ENCODE measurements at places on chromosomes 2 and 18.

GRCh38 chr2:173572848-173573247 is 218.2 kb downstream of the CDCA7 start:
- no peak for DNase-seq

DNA sequence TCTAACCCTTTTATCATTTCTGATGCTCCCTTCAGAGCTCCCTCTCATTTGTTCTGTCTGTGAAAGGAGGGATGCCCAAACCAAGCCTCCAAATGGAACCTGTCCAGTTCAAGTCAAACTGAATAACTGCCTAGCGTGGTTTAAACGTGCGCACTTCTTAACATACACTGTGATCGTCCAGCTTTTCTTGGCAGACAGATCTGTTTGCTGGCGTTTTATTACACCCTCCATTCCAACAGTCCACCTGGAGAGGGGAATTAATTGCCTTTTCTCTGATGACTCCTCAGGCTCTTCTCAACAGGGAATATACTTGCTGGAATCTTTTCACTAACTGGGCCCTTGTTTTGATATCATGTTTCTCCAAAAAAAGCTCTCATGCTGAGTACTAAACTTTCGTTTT is 379.2 kb upstream of the POU3F3 start:
- DNase-seq = no peak

GRCh38 chr2:156818944-156819343 is 382.8 kb downstream of the GPD2 start:
- peak; percentile 83 for DNase-seq

GRCh38 chr18:79576686-79577351 is 102.8 kb upstream of the CTDP1 start:
- DNase-seq = peak; percentile 80

- no peak for DNase-seq
Measured at GRCh38 chr2:118853129-118853640, 5.7 kb upstream of the EN1 start.

DNA sequence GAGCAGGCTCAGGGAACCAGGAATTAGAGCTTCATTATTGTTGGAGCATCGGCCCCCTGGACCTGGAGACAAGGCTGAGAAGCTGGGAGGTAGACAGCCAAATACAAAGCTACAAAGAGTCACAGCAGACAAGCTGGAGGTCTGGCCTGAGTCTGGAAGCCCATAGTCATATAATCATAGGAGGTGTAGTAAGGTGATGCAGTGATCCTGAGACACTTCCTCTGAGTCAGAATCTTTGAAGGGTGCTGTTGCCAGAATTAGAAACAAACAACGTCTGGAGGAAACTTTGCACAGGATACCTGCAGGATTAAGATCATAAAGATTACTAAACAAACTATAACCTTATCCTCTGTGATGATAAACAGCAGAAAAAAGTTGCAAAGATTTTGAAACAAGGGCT is 213.8 kb downstream of the DSC3 start:
- DNase-seq = no peak

DNA sequence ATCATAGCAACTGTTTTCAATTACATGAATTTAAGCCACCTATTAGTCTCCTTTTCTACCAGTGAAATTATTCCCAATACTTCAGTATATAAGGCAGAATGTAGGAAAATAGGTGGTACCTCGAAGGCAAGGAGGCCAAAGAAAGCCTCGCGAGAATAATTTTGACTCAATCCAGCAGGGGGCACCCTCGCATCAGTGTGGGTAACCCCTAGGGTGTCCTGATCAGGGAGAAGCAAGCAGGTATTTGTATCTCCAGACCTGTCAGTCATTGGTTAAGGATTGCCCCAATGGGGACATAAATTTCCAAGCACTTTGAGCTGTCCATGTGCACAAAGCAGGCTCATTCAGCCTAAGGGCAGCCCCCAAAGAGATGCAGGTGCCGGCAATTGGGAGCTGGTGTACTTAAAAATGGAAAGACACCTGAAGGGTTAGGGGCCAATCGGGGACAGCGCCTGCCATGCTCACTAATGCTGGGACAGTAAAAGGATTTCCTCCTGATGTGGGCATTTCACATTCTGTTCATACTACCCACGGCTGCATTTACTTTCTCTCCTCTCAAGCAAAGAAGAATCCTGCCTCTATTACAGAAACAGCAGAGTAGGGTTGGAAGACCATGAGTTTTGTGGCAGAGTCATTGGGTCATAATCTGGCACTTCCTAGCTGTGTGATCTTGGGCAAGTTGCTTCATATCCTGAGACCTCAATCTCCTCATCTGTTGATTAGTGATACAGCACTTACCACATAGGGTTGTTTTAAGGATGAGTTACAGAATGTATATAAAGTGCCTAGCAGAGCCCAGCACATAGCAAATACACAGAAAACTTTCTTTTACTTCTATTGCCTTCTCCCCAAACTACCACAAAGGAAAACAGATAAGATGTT is 136.1 kb downstream of the ICOS start:
- peak; percentile 6 for DNase-seq

GRCh38 chr2:161160226-161161073 is at the start of gene TANK:
Gene TANK, plus strand, starts transcription at chr2:161160428. Its CDS starts 19,235 bp downstream, at chr2:161179663.
- DNase-seq = peak; percentile 99

DNA sequence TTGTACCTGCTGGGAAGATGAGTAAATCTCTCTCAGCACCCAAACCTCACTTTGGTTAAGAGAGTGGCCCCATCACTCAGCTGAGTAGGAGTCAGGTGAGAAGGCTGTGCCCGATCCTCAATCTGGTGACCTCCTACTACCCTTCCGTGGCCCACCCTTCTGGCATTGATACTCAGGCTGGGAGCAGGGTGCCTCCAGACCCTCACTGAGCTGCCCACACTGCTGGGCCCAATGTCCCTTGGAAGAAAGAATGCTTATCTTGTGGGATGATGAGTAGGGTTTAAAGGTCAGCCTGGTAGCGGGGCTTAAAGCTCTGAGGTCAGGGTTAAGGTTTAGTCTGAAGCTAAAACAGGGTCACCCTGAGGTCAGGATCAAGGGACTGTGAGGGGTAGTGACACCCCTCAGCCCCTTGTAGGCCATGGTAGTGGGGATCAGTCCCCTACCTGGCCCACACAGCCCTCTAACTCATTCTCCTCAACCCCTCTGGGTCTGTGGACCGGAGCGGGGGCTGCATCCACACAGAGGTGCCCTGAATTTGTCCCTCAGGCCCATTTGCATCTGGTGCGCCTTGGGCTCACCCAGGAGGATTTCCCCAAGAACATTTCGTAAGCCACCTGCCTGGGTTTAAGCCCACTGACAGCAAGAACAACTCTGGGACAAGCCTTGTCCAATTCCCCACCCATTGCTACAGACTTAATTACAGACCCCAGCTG is 123.8 kb downstream of the CYP26B1 start:
- DNase-seq = no peak

GRCh38 chr18:63422864-63423304 is 608 bp upstream of the VPS4B start:
- DNase-seq = no peak

DNA sequence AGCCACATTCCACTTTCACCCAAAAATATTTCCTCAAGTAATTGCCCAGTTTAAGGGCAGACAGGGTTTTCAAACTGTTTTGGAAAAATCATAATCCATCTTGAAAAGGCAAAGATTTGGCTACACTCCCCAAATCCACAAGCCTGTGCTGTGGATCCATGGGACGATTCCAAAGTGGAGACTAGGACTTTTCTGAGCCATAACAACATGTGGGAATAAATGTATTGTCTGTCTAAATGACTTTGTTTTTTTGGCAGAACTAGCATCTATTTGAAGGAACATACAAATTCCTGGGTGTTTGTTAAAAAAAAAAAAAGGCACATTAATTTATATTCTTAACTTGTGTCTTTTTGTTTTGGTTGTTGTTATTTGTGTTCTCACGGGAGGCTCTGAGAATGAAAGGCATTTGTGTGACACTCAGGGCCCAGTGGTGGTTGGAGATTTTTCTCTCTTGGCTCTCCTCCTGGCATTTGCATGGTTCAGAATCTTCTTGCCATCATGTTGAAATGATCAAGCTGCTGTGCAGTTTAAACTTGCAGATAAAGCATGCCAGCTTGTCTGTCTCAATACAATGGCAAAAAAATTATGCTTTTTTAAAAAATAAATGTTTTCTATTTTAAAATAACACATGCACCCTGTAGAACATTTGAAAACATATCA is 277.4 kb downstream of the EN1 start:
- DNase-seq = no peak

- DNase-seq = no peak
Measured at GRCh38 chr2:156447761-156448160, 11.6 kb downstream of the GPD2 start.

GRCh38 chr18:45635893-45636509 is 20.7 kb downstream of the SLC14A2 start:
- DNase-seq = no peak

DNA sequence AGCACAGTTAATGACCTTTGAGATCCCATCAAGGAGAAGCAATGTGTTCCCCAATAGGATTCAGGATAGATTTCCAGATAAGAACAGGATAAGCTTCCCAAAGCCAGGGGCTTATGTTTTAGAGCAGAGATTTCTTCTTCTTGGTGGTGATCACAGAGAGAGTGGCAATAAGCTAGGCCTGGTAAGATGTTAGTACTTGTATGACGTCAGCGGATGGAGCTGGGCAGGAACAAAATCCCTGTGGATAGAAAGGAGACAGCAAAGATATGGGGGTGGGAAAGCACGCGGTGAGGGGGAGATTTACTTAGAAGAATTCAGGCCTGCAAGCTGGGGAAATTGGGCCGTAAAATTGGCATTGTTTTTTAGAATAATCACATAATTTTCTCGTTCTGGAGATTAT is 323.0 kb downstream of the MTX2 start:
- no peak for DNase-seq

DNA sequence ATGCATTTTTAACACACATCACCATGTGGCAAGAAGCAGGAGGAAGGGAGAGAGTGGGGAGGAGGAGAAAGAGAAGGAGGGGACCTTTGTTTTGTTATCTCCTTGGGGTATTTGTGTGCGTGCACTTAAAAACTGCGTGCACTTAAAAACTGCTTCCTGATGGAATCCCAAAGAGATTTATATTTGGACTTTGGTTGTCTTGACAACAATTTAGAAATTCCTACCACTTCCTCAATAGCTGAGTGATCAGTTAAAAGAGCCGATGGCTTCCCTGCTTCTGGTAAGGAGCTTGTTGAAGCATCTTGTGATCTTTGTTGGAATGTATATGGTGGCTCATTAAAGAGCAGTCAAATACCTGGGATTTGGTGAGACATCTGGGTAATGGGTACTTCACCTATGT is 4.5 kb downstream of the RAB31 start:
- peak; percentile 68 for DNase-seq

DNA sequence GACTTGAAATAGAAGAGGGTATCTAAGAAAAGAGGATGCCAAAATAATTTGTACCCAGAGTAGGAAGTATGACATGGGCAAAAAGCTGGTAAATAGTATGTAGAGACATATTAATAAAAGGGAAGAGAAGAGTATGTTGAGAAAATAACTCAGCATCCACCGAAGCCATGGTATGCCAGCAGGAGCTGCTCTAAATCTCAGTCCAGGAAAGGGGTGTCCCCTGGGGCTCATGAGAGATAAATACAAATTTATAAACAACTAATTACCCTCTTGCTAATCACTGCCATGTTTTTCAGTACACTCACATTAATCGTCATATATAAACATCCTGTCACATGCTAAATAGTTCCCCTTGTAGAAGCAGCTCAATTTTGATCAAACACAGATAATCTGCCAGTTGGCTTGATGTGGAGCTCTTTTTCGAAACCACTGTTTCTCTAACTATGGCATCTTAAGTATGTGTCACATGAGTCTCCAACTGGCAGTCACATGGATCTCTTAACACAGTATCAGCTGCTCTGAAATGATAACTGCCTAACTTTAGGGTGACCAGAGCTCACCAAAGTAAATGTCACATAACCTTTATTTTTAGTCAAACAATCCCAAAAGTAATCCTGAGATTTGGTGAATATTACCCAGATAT is 31.9 kb downstream of the EXOC6B start:
- DNase-seq = peak; percentile 48

GRCh38 chr2:239409976-239410375 is 9.2 kb upstream of the HDAC4 start:
- no peak for DNase-seq

- DNase-seq = no peak
Measured at GRCh38 chr2:46841621-46842020, 74.0 kb downstream of the MCFD2 start.

DNA sequence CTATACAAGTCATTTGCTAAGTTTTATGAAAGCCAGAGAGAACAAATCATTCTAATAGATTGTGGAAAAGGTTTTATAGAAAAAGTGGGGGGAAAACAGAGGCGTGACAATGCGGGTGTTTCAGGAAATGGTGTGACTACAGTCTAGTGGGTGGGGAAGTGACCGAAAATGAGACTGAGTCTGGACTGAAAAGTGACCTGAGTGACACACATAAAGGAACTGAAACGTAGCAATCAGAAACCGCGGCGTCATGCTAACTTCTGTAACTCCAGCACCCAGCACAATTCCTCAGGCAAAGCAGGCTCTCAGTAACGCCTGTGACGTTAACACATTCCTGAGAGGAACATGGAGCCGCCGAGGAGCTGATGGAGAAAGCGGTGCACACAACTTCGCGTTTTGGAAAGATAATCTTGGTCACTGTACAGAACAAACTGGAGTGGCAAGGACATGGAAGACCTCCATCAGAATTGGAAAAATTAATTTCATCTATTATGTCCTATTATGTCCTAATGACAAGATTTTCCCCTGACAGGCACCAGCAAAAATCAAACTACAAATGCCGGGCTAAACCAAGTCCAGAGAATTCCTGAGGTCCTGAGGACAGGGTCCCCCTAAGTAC is 1.4 kb upstream of the CD226 start:
- peak; percentile 62 for DNase-seq

Measured in fibroblast of pulmonary artery (primary cell).